Activated T-helper 2 cell treated with anti-CD3 and anti-CD28 coated beads, Interferon-gamma antibody, Interleukin-2, Interleukin-4, amounts not matched to agents 10 μg/mL and 5 μg/mL and 100 μg/mL, durations not matched to agents 14 hours and 24 hours and 36 hours (primary cell): ENCODE measurements at places on chromosomes 1 and 21.
A peak's percentile ranks its signal among the peaks of the same experiment; 100 is the strongest.

DNA sequence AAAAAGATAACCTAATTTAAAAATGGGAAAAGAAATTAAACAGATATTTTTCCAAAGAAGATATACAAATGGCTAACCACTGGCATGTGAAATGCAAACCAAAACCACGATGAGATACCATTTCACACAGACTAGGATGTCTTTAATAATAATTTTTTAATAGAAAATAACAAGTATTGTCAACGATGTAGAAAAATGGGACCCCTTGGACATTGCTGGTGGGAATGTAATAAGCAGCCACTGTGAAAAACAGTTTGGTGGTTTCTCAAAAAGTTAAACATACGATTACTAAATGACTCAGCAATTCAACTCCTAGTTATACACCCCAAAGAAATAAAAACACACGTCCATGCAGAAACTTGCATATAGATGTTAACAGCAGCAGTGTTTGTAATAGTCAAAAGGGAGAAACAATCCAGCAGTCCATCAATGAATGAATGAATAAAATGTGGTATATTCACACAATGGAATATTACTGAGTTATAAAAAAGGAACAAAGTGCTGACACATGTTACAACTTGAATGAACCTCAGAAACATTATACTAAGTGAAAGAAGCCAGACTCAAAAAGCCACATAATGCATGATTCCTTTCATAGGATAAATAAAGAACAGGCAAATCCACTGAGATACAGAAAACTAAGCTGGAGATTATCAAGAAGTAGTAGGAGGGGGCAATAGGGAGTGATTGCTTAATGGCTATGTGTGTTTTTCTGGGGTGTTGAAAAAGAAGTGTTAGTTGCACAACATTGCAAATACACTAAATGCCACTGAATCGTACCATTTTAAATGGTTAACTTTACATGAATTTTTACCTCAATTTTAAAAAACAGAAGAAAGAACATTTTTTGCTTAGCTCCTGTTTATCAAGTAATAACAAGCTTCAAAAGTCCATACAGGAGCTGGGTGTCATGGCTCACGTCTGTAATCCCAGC is 4.1 kb downstream of the PPT1 start:
- peaks cover 24% of the 10 kb centered on the region for H3K4me1 ChIP-seq
- no peak overlapping the region for H3K4me3 ChIP-seq
- H3K27ac ChIP-seq: no peak overlapping the region
- no peak for DNase-seq
- peaks cover 53% of the 10 kb centered on the region for H3K36me3 ChIP-seq

GRCh38 chr1:43134068-43134467 is 38.0 kb downstream of the EBNA1BP2 start:
- H3K4me3 ChIP-seq: no peak overlapping the region
- H3K36me3 ChIP-seq: no peaks in the 10 kb centered on the region
- no peaks in the 10 kb centered on the region for H3K4me1 ChIP-seq
- H3K27me3 ChIP-seq: peaks cover 17% of the 10 kb centered on the region

GRCh38 chr1:26704629-26705028 is 8.8 kb downstream of the ARID1A start:
- no peak overlapping the region for H3K4me3 ChIP-seq
- peaks cover 42% of the 10 kb centered on the region for H3K36me3 ChIP-seq
- H3K27ac ChIP-seq: no peak overlapping the region
- H3K27me3 ChIP-seq: no peaks in the 10 kb centered on the region
- peaks cover 33% of the 10 kb centered on the region for H3K4me1 ChIP-seq
- no peak for DNase-seq

- DNase-seq: no peak
- H3K27ac ChIP-seq: no peak overlapping the region
- H3K36me3 ChIP-seq: peaks cover 2% of the 10 kb centered on the region
- no peak overlapping the region for H3K4me3 ChIP-seq
- H3K27me3 ChIP-seq: peaks cover 17% of the 10 kb centered on the region
Observed at GRCh38 chr1:37676281-37677142, 15.8 kb upstream of the CDCA8 start.

GRCh38 chr1:20308569-20308968 is 17.9 kb downstream of the VWA5B1 start:
- H3K36me3 ChIP-seq: no peaks in the 10 kb centered on the region
- no peak overlapping the region for H3K4me3 ChIP-seq
- H3K27ac ChIP-seq: no peak overlapping the region
- H3K4me1 ChIP-seq: no peaks in the 10 kb centered on the region
- peaks cover 6% of the 10 kb centered on the region for H3K27me3 ChIP-seq

DNA sequence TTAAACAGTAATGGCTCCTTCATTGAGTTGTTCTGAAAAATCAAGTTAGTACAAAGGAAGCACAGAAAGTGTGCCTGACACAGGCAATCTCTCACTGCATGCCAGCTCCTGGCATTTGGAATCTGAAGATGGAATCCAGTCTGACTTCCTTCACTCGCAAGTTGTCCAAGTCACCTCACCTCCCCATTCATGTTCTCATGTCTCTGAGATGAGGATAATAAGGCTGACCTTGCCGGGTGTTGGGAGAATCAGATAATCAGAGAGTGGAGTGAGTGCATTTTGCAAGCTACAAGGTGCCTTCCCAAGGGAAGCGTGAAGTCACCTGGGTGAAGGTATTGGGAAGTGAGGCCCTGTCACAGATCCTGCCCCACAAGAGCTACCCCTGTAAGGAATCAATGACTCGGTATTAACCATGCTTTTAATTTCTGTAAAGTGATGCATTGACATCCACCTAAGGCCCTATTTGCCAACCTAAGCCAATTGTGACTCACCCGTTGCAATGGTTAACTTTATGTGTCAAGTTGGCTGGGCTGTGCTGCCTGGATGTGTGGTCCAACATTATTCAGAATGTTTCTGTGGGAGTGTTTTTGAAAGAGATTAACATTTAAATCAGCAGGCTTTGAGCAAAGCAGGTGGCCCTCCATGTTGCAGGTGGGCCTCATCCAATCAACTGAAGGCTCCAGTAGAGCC is 62.5 kb upstream of the TARBP1 start:
- H3K4me3 ChIP-seq: no peak overlapping the region
- H3K4me1 ChIP-seq: peaks cover 34% of the 10 kb centered on the region
- H3K27ac ChIP-seq: no peak overlapping the region
- H3K27me3 ChIP-seq: no peaks in the 10 kb centered on the region

DNA sequence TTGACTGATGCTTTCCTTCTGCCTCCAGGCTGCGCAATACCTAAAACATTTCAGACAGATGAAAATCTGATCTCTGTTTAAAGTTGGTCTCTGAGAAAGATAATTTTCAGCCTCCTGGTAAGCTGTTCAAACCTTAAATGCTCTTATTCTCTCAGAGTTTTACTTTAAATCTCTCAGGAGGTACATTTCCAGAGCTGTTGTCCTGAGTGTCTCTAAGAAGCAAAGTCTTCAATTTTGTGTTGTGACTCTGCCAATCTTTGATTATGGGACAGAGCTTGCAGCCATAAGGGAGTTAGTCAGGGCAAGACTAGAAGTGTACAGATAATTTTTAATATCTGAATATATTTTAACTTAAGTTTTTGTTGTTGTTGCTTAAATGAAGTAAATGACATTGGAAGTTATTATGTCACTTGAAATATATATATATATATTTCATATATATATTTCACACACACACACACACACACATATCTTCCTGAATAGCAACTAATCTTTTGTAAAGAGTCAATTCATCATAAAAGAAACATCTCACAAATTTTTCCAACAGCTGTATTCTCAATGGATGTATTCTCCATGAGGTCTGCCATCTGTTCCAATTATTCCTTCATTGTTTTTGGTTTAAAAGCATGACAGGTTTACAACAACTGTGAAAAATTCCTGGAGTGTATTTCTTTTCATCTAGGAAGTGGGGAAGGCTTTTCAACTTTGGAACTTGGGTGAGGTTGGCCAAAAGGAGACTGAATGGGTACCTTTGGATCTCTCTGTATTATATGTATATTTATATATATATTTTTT is 259.4 kb downstream of the BACH1 start:
- no peak for DNase-seq
- no peak overlapping the region for H3K27ac ChIP-seq
- no peaks in the 10 kb centered on the region for H3K4me1 ChIP-seq
- H3K36me3 ChIP-seq: no peaks in the 10 kb centered on the region

DNA sequence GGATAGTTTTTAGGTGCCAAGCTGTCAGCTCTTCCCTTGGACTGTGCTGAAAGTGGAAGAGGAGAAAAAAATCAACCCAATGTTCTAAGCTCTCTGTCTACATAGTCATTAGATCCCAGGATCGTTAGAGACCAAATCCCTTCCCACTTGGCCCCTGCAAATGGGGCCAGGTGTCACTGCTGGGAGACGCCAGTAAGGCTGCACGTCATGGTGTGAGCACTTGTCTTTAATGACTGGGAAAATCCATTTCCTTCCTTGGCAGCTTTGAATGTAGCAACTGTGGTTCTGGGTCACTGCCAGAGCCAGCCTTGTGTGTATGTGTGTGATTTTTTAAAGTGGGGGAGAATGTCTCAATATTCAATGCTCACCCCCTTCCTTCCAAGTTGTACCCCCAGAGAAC is 59.9 kb downstream of the MAN1C1 start:
- peaks cover 79% of the 10 kb centered on the region for H3K27me3 ChIP-seq
- H3K4me1 ChIP-seq: peaks cover 48% of the 10 kb centered on the region
- H3K4me3 ChIP-seq: peak overlapping the region; percentile 28
- H3K36me3 ChIP-seq: peaks cover 5% of the 10 kb centered on the region

GRCh38 chr1:99680270-99680669 is 34.4 kb downstream of the PALMD start:
- H3K4me1 ChIP-seq: no peaks in the 10 kb centered on the region
- H3K36me3 ChIP-seq: no peaks in the 10 kb centered on the region
- H3K27me3 ChIP-seq: peaks cover 10% of the 10 kb centered on the region

- no peaks in the 10 kb centered on the region for H3K27me3 ChIP-seq
- no peak for DNase-seq
- H3K27ac ChIP-seq: no peak overlapping the region
- no peaks in the 10 kb centered on the region for H3K4me1 ChIP-seq
Observed at GRCh38 chr1:217968085-217968484, 317.0 kb upstream of the RRP15 start.

- DNase-seq: no peak
- peaks cover 21% of the 10 kb centered on the region for H3K36me3 ChIP-seq
- H3K4me3 ChIP-seq: no peak overlapping the region
- H3K4me1 ChIP-seq: peaks cover 33% of the 10 kb centered on the region
- H3K27me3 ChIP-seq: no peaks in the 10 kb centered on the region
- H3K27ac ChIP-seq: no peak overlapping the region
Observed at GRCh38 chr1:168477792-168478191, 66.0 kb downstream of the XCL2 start.

DNA sequence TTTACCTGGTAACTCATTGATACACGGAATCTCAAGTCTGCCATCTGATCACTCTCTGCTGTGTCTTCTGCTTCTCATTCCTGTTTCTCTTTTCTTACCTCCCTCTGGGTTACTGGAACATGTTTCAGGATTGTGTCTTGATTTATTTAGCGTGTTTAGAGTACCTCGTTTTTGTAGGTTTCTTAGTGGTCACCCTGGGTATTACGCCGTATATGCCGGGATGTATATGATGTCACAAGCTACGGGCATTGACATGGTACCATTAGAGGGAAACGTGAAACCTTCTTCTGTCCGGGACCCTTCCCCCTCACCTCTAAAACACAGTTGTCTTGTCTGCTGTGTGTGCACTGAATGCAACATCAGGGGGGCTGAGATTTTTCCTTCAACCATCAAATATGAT is 2.8 kb downstream of the ACTRT2 start:
- DNase-seq: no peak
- no peak overlapping the region for H3K4me3 ChIP-seq
- H3K36me3 ChIP-seq: no peaks in the 10 kb centered on the region
- no peaks in the 10 kb centered on the region for H3K4me1 ChIP-seq

- no peaks in the 10 kb centered on the region for H3K27me3 ChIP-seq
- peak overlapping the region; percentile 93 for H3K27ac ChIP-seq
- peaks cover 25% of the 10 kb centered on the region for H3K36me3 ChIP-seq
- peak overlapping the region; percentile 62 for H3K4me3 ChIP-seq
- peak; percentile 87 for DNase-seq
Observed at GRCh38 chr1:234963180-234963903, 165.3 kb downstream of the TOMM20 start.

DNA sequence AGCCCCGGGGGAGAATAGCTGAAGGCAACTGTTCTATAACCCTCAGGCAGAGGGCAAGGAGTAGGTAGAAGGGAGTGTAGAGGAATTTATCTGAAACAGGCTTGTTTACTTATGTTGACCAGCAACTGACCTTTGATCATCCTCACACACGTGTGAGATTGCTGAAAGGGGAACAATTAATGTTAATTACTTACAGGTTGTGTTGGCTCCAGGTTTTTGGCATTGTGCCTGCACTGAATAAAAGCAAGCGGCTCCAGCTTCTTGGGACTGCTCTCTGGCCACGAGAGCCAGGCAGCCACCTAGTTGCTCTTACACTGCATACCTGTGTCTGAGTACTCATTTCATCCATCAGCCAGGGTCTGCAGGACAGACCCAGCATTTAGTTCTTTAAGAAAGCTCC is 41.3 kb upstream of the ARHGEF10L start:
- H3K27ac ChIP-seq: no peak overlapping the region
- no peak overlapping the region for H3K4me3 ChIP-seq
- H3K36me3 ChIP-seq: no peaks in the 10 kb centered on the region
- no peak for DNase-seq
- H3K4me1 ChIP-seq: no peaks in the 10 kb centered on the region

GRCh38 chr1:2166254-2166653 is 28.3 kb downstream of the FAAP20 start:
- H3K27me3 ChIP-seq: no peaks in the 10 kb centered on the region
- H3K4me1 ChIP-seq: no peaks in the 10 kb centered on the region
- no peak for DNase-seq
- no peak overlapping the region for H3K27ac ChIP-seq
- H3K4me3 ChIP-seq: no peak overlapping the region

DNA sequence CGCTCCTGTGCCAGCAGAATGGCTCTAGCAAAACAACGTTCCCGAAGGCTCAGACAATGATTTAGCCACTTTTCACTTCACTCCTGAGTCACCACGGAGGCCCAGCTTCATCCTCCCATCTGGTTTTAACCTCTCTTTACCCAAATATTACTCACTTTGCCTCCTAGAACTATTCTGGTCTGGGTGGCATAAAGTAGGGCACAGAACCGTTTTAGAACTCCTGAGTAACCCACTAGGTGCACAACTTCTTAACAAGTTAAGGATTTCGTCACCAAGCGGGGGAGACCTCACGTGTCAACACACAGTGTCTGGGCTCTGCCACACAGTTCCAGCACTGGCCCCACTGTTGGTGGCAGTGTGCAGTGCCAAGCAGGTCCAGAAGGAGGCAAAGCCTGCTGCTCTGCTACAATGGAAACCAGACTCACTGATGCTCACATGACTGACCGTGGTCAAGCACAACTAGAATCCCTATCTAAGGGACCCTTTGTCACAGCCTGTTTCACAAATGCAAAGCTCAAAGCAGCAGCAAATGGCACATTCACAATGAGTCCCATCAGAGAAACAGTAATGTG is 121.7 kb downstream of the SIPA1L2 start:
- H3K27ac ChIP-seq: no peak overlapping the region
- H3K4me3 ChIP-seq: no peak overlapping the region
- H3K27me3 ChIP-seq: peaks cover 12% of the 10 kb centered on the region
- DNase-seq: no peak
- no peaks in the 10 kb centered on the region for H3K36me3 ChIP-seq
- no peaks in the 10 kb centered on the region for H3K4me1 ChIP-seq

GRCh38 chr1:107058245-107059032 is 2.0 kb downstream of the PRMT6 start:
- peaks cover 42% of the 10 kb centered on the region for H3K36me3 ChIP-seq
- H3K27ac ChIP-seq: peak overlapping the region; percentile 98
- no peaks in the 10 kb centered on the region for H3K27me3 ChIP-seq
- H3K4me3 ChIP-seq: peak overlapping the region; percentile 99
